ENCODE measurements at places on chromosomes 7 and 10. TPM values are rescaled to one million over a fixed set of nuclear protein-coding genes. Genes with fewer than 3 reads are reported as not detected.

DNA sequence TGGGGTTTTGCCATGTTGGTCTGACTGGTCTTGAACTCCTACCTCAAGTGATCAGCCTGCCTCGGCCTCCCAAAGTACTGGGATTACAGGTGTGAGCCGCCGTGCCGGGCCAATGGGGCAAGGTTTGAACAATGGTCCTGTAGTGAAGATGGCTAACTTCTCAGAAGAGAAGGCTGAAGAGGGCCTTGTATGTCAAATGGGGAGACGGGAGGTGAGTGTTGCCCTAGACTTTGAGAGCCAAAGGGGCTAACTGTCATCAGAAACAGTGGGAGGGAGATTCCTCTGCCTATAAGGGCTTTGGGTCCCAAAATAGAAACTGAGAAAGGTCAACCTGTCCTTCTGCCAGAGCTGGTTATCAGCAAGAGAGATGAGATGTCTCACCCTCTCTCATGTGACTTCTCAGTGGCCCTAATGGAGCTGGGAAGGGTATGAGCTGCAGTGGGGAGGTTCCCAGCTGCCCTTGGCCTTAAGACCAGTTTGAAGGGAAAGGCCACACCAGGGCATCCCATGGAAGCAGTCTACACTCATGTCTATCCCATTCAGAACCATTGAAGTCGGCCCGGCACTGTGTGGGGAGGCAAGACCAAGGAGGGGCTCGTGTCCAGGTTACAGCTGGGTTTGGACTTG is 1.3 kb upstream of the SAMD8 start:
- DNase-seq: no peak

DNA sequence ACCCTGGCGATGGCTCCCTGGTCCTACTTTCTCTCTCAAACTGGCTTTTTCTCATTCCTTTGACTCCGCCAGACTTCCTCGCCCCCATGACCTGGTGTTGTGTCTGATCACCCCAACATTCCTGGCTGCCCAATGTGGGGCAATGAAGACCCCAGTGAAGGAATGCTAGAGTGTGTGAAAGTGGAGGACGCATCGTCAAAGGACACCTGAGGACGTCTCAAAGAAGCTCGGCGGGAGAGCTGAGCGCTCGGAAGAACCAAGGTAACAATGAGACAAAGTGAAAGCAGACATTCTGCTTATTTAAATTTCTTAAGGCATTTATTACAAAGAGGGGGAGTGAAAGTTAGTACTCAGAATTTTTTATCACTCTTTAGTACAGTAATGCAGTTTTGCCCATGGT is 31.7 kb upstream of the AKR1C2 start:
- DNase-seq: no peak

GRCh38 chr10:104144931-104145330 is 23.0 kb downstream of the SFR1 start:
- DNase-seq: no peak

GRCh38 chr10:24793648-24794379 is 70.1 kb upstream of the ARHGAP21 start:
- DNase-seq: no peak

GRCh38 chr7:80357530-80357929 is 154.3 kb downstream of the GNAT3 start:
- DNase-seq: no peak

- no peak for DNase-seq
Observed at GRCh38 chr10:33507662-33508425, 173.4 kb upstream of the NRP1 start.

- no peak for DNase-seq
Observed at GRCh38 chr7:125090596-125090995, 161.0 kb upstream of the POT1 start.

The MUC3A gene
- total RNA-seq: 3.0 TPM

The MYOZ1 gene
- not detected for total RNA-seq
